Spinal cord (tissue), 10 donors: ENCODE measurements at places on chromosomes 5 and 9. TPM values are rescaled to one million over a fixed set of nuclear protein-coding genes. Genes with fewer than 3 reads are reported as not detected.

- DNase-seq: peak; percentile 89
Measured at GRCh38 chr5:18393565-18394442, 759.5 kb downstream of the TAF11L14 start.

DNA sequence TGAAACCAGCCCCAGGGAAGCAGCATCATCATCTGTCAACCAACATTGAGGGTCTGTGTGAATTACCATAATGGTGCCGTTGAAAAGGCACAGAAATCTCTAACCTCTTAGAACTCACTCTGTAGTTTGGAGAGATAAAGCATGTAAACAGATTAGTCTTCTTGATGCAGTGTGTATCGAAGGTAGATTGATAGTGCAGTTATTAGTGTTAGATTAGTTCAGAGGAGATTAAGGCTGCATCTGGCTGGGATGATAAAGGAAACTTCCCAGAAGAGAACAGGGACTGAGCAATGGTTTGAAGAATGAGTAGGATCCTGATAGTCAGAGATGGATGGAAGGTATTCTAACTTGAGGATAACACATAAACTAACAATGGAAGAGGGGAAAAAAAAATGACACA lies 651.5 kb downstream of the TLE1 start:
- DNase-seq: no peak

DNA sequence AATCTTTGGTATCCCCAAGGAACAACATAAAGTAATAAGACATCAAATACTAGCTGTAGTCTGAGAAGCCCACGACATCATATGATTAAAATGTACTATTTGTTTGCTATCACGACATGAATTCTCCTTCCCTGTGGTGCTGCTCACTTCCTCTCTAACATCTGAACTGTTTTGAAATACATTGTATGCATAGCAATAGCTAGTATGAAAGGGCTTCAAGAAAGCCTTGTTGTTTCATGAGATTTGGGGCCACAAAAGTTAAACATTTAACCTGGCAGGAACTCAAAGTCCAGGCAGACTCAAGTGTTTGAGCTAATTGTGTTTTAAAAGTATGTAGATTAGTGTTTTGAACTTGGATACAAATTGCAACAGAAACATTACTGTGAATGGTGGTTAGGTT lies 237.4 kb upstream of the PTGER4 start:
- no peak for DNase-seq

Gene TAF11L5
- not detected for total RNA-seq

Gene COQ4
- total RNA-seq: 20.6 TPM
